Stimulated activated CD4-positive, alpha-beta T cell treated with anti-CD3 and anti-CD28 coated beads, Interleukin-1b, Interleukin-23, amount 100 ng/mL, for 1 hour (primary cell): ENCODE measurements at places on chromosomes 12 and 14.

DNA sequence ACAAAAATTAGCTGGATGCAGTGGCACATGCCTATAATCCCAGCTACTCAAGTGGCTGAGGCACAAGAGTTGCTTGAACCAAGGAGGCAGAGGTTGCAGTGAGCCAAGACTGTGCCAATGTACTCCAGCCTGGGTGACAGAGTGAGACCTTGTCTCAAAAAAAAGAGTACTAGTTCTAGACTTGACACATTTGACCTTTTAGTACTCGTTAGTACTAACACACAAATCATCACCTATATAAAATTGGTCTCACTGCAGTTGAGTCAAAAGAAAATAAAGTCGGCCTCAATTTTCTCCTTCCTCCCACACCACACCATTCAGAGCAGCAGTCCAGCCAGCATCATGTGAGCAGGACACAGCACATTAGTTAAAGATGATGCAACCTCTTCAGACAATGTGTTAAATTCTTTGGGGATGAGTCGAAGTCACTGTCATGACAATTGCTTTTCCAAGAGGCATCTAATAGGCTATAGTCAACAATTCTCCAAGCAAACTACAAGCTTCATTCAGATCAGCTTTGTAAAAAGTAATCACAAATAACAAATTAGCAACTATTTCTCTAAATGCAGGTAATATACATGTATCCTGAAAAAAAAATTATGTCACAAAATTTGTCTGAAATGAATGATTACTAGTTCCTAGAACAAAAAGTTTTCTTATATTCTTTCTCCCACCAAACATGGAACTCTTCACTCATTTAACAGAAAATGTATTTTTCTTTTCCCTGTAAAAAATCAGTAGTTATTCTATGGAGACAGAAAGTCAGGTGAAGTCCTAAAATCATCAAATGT is 55.6 kb downstream of the CLIP1 start:
- no peak for DNase-seq

DNA sequence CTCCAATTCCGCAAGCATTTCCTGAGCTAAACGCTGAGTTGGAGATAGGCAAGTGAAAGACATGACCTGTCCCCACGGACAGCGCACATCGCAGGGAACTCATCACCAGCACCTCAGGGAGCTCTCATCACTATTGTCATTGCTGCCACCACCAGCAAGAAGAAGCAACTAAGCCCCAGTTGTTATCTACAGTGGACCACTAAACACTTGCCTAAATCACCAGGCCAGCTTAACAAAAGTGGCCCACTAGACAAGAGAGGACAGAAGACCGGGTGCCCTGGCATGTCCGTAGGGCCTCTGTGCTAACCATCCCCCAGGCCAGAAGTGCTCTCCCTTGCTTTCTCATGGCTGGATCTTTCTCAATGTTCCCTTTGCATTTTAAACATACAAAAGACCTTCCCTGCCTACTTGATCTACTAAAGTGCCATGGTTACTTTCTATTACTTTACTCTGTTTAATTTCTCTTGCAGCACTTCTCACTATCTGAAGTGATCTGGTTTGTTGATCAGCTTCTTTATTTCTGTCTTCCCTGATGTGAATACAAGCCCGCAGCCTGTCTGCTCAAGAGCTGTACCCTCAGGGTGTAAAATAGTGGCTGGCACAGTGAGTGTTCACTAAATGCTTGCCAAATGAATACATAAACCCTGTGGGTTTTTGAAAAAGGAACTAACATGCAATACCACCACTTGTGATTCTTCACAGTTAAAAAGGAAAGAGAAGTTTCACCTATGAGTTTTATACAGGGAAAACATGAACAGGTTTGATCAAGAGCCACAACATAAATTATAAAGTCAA is 60.9 kb upstream of the RFLNA start:
- DNase-seq: no peak

GRCh38 chr14:69848903-69849391 is 30.3 kb upstream of the SMOC1 start:
- DNase-seq: no peak

- no peak for DNase-seq
Observed at GRCh38 chr14:36134038-36134437, 42.5 kb downstream of the PTCSC3 start.

DNA sequence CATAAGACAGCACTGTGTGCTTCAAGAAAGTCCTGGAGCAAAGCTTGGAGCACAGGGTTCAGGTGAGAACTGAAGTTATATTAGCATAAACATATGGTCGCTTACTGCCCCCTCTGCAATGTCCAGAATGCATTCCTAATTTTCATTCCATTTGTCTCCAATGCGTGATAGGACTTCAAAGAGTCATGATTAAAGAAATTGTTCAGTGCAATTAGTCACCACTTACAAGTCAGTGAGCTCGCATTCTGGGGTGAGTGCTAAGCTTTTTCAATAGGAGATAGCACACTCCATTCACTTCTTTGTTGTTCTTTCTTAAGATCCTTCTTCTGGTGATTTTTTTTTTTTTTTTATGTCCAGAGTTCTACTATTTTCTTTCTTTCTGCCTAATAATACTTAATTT is 398.4 kb downstream of the SYT1 start:
- DNase-seq: no peak

- no peak for DNase-seq
Observed at GRCh38 chr14:23168246-23168645, 15.2 kb downstream of the SLC7A8 start.

DNA sequence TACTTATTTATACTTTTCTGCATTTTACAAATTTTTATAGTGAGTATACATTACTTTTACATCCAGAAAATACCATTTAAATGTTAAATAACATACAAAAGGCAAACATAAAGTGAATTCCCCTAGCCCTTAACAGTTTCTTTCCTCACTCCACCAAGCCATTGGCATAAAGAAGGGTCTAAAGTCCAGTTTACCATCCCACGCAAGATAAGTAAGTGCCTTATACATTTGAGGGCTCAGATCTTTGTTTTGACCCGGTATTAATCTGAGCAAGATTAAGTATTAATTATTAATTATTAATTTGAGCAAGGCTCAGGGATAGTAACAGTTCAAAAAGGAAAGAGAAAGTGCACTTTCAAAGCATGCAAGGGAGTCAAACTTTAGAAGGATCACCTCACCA is 182.9 kb downstream of the DICER1 start:
- DNase-seq: no peak

- DNase-seq: no peak
Observed at GRCh38 chr14:102868956-102869547, 53.4 kb upstream of the AMN start.

DNA sequence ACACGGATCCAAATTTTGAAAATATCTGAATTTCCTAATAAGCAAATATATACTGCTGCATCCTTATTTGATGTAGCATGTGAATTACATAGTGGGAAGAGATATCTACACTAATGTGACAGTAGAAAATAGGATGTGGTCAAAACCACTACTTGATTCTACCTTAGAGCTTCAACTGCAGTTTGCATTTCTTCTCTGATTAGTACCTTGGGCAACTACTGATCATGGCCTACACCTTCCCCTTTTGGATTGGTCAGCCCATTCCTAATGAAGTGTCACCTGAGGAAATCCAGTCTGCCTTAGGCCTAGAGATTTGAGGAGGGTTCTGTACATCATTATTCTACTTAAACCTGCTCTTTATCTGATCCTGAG is 10.7 kb downstream of the LLPH start:
- DNase-seq: no peak

GRCh38 chr14:64675312-64675711 is 28.9 kb upstream of the PLEKHG3 start:
- DNase-seq: no peak

DNA sequence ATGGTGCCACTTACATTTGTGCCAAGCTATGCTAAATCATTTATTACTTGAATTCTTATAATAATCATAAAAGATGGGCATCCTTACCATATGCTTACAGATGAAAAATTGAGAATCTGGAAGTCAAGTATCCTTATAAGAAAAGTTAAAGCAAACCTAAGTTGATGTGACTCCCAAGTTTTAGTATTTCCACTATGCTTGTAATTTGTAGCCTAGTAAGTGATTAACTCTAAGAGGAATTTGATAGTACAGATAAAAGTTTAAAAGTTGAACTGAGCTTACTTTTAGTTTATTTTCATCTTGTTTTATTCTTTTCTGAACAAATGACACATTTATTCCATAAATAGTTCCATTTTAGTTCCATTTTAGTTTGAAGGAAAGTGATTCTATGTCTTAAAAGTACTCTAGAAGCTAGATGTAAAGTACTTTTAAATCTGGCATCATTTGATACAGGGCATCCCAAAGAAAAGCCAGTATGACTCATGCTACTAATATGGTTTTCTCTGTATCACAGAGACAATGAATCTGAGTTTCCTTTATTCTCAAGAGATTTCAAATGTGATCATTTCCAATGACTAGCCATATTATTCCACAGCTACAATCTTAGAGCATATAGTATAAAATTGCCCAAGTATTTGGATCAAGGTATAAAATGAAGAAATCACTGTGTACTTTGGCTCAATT is 596.0 kb downstream of the SLC16A7 start:
- no peak for DNase-seq

DNA sequence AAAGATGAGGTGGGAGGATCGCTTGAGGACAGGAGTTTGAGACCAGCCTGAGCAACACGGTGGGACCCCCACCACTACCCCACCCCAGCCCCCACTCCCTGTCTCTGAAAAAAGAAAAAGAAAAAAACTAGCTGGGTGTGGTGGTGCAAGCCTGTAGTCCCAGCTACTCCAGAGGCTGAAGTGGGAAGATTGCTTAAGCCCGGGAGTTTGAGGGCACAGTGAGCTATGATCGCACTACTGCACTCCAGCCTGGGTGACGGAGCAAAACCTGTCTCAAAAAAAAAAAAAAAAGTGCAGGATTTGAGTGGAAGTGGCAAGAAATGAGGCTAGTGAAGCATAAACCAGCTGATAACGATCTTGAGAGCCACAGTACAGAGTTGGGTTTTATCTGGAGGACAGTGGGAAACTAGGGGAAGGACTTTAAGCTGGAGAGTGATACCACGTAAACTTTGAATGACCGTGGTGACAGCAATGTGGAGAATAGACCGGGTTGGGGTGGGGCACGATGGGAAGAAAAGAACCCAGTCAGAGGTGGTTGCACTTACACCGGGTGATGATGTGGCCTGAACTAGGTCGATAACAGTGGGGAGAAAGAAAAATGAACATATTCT is 85.3 kb downstream of the TMEM260 start:
- DNase-seq: no peak

DNA sequence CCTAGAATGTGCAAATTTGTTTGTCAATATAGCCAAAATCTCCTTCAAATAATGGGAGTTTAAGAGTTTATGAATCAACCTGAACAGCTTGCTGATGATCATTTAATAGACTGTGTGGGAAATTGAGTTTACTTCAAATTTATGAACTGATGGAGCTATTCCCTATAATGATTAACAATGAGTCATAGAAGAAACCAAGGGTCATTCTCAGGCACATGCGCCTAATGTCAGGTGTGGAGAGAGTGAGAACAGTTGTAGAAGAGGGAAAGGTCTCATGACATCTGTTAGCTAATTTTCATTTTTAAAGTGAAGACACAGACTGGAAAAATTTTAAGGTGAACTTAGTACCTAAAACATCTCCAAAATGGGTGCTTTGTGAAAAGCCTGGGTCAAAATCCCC is 191.8 kb downstream of the BMP4 start:
- no peak for DNase-seq

DNA sequence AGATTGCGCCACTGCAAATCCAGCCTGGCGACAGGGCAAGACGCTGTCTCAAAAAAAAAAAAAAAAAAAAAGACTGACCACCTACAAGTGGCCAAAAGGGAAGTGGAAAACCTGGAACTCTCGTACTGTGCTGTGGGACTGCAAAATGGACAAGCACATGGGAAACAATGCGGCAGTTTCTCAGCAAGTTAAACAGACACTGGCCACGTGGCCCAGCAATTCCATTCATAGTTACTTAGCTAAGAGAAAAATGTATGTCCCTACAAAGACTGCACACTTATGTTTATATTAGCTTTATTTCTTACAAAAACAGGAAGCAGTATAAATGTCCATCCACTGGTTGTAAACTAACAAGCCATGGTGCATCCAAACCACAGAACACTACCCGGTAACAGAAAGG is 5.6 kb downstream of the CHFR start:
- DNase-seq: no peak

GRCh38 chr14:89415159-89415558 is 1.9 kb downstream of the FOXN3 start:
- no peak for DNase-seq
